B cell (primary cell): ENCODE measurements at places on chromosomes 5 and 9.

DNA sequence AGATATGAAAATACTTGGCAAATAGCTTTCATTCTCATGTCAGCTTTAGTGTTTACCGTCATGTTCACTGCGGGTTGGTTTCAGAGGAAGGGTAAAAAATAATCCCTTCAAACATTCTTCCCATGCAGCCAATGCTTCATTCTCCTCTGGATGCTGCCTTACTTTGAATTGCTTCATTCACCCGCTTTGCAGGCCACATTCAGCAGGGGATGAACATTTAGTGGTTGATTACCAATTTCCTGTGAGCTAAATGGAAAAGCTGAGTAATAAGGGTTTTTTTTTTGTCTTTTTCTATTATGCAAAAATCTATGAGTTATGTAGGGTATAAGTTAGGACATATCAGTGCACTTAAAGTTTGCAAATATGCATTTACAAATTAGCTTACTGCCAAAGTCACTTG lies 96.3 kb upstream of the MEF2C start:
- no peak for DNase-seq

DNA sequence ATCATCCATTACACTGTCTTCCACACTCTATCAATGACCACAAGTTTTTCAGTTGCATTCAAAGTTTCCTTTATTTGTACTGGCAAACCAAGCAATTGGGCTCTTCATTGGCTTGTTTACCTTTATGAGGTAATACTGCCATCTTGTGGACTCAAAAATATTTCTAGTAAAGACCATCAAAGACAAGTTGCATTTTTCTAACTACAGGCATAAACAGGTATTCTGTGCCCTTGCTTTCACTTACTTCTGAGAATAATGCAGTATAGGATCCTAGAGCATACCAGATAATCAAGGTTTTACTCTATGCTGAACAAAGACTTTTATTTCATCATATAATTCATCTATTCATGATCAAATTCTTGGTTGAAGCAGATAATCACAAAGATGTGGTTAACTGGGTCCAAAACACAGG lies 173.7 kb upstream of the POU5F2 start:
- peak; percentile 51 for DNase-seq

DNA sequence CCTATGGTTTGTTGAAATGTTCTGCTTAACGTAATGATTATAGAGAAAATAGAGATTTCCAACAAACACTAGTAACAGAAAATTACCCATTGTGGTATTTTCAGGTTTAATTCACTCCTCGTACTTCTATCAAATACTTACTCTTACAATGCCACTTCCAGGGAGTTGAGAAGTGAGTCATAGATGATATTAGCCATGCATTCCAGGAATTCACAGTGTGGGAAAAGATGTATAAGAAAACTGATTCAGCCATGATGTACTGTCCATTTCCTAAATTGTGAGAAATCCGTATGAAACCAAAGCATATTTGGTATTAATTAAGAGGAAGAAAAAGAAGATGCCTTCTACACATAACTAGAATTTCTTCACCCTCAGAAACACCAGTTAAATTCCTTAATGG lies 1854.6 kb upstream of the WWC1 start:
- DNase-seq, result no peak

DNA sequence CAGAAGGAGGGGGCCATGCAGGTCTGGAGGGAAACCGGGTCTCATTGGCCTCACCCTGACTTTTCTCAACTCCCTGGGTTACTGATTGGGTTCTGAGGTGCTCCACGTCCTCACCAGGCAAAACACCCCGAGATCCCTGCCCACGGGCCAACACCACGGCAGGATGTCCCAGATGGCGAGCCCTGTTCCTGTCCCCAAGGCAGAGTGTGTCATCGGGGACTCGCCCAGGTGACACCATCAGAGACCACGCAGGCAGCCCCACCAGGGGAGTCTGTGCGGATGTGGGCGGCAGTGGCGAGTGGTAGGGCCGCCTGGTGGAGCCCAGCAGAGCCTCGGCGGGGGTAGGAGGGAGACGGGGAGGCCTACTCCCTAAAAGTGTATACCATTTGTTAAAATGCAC lies 59.0 kb upstream of the UBAC1 start:
- no peak for DNase-seq

- DNase-seq, result peak; percentile 52
These were observed 5.3 kb upstream of the TJP2 start for GRCh38 chr9:69168709-69169217.

DNA sequence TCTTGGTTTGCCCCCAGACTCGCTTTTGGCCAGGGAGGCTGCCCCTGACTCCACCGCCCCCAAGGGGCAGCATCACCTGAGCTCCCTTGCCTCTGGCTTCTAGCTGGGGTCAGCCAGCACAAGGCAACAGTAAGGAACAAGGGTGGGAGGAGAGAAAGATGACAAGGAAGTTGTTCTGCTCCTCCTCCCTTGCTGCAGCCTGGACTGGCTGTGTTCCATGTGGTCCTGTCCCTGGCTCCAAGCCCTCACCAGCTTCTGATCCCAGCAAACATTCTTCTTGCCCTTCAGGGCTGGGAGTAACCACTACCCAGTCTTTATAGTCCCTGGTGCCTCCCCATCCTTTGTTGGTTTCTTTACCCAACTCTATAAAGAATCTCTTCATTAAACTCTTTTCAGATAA lies 100.3 kb upstream of the SPIN1 start:
- DNase-seq, result no peak

DNA sequence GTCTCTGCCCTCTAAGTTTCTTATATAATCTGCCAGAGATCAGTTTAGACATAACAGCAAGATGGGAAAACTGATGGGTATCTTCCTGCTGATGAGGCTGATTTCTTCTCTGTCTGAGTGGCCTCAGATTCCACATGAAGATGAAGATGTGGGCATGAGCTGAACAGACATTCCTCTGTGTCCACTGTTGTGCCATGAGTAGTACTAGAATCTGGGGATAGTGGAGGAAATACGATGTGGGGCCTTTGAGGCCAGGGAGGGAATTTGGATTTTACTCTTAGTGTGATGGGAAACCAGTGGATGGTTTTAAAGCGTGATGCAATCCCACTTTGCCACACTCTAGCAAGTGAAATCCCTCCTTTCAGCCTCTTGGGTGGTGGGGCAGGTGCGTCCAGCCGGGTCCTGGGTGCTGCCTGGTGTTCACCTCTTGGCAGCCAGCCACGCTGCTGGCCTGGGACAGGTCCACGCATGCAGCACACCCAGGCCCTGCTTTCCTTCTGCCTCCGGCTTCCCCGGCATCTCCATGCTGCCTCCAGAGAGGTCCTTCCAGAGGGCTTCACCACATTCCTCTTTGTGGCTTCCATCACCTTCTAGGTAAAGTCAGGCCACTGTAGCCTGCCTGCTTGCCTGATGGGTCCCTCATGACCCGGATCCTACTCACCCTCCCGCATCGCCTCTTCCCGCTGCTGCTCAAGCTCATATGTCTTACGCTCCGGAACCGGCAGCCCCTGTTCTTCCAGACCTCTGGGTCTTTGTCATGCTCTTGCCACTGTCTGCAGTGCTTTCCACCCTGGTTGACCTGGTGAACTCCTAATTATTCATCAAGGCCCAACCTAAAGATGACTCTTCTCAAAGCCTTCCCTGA lies 28.1 kb upstream of the SH3PXD2B start:
- no peak for DNase-seq

GRCh38 chr5:169656125-169656901 lies 19.2 kb downstream of the DOCK2 start:
- no peak for DNase-seq
